ENCODE measurements at places on chromosomes 16 and 17.

DNA sequence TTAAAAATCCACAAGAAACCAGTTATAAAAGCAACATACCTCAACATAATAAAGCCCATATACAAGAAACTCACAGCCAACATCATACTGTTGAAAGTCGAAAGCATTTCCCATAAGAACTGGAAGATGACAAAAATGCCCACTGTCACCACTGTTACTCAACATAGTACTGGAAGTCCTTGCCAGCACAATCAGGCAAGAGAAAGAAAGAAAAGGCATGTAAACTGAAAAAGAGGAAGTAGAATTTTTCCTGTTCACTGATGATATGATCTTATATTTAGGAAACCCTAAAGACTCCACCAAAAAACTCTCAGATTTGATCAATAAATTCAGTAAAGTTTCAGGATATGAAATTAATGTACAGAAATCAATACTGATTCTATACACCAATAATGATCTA is 45.1 kb downstream of the AHSP start:
- DNase-seq = no peak

DNA sequence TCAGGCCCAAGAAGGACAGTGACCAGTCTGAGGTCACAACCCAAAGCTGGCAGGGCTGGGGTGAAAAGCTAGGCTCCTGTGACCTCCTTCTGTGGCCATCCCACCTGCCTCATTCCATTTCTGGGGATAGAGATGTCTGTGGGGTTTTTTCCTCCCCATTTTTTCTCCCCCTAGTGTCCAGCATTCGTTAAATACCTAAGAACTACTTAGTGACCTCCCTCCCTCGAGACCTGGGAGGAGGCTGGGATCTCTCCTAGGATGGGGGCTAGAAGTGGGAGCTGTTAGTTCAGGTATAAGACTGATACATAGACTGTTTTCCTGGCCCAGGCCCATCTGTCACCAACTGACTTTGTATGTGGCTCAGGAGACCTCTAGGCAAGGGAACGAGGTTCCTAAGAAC is 20.5 kb upstream of the STAC2 start:
- DNase-seq = no peak

GRCh38 chr16:67543036-67543435 is 14.4 kb downstream of the RIPOR1 start:
- no peak for DNase-seq

GRCh38 chr16:80233097-80233835 is 307.5 kb upstream of the DYNLRB2 start:
- no peak for DNase-seq

Data from CMK (cell line).